Testis (tissue), 5 donors: ENCODE measurements at places on chromosomes 4 and X. TPM values are rescaled to one million over a fixed set of nuclear protein-coding genes. Genes with fewer than 3 reads are reported as not detected.

- no peak for DNase-seq
Observed at GRCh38 chr4:15376594-15376993, 51.2 kb upstream of the C1QTNF7 start.

- peak; percentile 28 for DNase-seq
Observed at GRCh38 chrX:51860679-51861078, 32.7 kb upstream of the MAGED1 start.

- no peak for DNase-seq
Observed at GRCh38 chrX:140710710-140711109, 1.2 kb downstream of the LINC00632 start.

DNA sequence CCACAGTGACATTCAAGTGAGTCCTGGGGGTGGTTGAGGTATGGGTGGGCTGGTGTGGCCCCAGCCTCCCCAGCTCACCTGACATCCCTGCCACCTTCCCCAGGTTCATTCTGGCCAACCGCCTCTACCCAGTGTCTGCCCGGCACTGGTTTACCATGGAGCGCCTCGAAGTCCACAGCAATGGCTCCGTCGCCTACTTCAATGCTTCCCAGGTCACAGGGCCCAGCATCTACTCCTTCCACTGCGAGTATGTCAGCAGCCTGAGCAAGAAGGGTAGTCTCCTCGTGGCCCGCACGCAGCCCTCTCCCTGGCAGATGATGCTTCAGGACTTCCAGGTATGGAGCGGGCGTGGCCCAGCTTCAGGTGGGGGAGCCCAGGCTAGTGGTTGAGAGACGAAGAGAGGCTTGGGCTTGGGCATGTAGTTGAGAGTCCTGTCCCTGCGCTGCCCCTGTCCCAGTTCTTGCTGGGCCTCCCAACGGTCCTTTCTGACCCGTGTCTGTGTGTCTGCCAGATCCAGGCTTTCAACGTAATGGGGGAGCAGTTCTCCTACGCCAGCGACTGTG is 1.7 kb upstream of the GDI1 start:
- no peak for DNase-seq

DNA sequence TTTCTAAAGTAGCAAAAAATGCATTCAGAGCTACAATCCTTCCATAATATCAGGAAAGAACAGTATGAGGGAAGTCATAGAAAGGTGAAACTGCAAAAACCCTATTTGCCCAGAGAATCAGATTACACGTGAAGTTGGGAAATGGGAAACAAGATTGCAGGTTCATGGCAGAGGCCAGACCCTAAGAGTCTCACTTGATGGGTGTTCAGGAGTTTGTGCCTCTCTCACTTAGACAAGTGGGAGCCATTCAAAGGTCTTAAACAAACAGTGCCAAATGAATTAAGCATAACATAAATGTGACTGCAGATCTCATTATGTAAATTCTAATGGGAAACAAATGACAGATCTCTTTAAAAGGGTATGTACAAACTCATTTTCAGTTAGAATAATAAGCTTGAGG is 91.6 kb downstream of the ARAP2 start:
- DNase-seq: no peak

- DNase-seq: no peak
Observed at GRCh38 chr4:174278467-174278866, 5.0 kb downstream of the FBXO8 start.

GRCh38 chr4:183098019-183098722 is 886 bp upstream of the WWC2 start:
- DNase-seq: peak; percentile 59

GRCh38 chr4:140150886-140151698 is 2.9 kb downstream of the MAML3 start:
- peak; percentile 91 for DNase-seq

The ANK2 gene
- total RNA-seq: 28.0 TPM
